ENCODE measurements at places on chromosomes 4 and X. TPM values are rescaled to one million over a fixed set of nuclear protein-coding genes. Genes with fewer than 3 reads are reported as not detected.

Gene ATXN3L
- total RNA-seq = not detected

GRCh38 chr4:184757810-184758209, 23.9 kb upstream of the CENPU start:
- no peak for DNase-seq

DNA sequence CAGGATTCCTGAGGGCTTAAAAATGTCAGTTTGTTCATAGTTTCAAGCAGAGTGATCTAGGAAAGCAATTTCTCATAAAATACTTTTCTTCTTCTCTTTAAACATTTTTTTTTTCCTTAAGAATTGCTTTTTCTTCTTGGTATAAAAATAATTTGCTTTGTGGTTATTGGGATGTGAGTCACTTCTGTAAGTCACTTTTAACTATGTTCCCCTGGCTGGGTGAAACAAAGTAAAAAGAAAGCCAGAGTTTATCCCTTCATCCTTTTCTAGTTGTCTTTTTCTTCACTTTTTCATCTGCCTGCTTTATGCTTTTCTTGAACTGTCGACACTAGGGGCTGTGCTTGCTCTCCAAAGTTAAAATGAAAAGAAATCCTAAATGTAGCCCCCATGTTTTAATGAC, 33.5 kb downstream of the ARSJ start:
- no peak for DNase-seq

- no peak for DNase-seq
These were observed 260.9 kb downstream of the SLC7A11 start for GRCh38 chr4:137981277-137981676.

Gene ETDA
- not detected for total RNA-seq

Gene SPARCL1
- total RNA-seq = not detected

Gene AADAT
- total RNA-seq = 2.1 TPM

GRCh38 chrX:129347291-129347690, 176.0 kb downstream of the SMARCA1 start:
- DNase-seq = no peak

GRCh38 chr4:38091636-38092035, 131.4 kb downstream of the PTTG2 start:
- no peak for DNase-seq

- no peak for DNase-seq
These were observed 45.4 kb downstream of the MBNL3 start for GRCh38 chrX:132443196-132444135.

Gene CSAG3
- not detected for total RNA-seq

DNA sequence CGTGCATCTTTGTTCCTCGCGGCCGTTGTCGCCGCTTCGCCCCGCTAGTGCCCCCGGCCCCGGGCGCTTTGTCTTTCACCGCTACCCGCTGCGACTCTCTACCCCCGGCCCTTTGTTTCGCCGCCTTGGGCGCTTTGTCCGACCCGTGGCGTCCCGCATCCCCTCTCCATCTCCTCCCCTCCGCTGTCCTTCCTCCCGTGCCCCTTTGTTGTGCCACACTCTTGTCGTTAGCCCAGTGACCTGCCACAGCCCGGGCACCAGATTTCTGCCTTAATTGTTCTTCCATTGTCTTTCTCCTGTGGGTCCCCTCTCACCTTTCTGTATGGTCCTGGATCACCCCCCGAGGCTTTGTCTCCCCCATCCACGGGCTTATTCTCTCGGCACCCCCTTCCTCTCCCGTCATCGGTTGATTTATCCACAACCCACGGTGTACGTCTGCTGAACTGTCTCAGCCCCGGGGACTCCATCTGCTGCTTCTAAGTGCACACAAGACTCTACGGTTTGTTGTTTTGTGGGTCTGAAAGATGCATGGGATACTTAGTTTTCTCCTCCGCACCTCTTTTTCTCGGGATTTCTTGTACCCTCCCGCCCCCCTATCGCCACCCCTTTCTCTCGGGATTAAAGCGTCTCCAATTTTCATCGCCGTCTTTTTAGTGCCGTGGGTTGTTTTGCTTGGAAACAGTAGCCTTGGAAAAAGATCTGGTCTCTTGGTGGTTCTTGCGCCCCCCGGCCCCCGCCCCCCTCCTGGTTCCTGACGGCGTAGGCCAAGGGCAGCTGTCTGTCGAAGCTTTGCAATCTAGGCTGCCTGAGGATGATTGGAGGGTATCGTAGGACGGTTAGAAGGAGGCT, 783 bp downstream of the RBPJ start:
- DNase-seq = peak; percentile 52

Measured in MG63 (cell line).